MG63 (cell line): ENCODE measurements at places on chromosomes 16 and 17.

- DNase-seq = no peak
These were observed 2.4 kb downstream of the WSCD1 start for GRCh38 chr17:6072611-6073010.

DNA sequence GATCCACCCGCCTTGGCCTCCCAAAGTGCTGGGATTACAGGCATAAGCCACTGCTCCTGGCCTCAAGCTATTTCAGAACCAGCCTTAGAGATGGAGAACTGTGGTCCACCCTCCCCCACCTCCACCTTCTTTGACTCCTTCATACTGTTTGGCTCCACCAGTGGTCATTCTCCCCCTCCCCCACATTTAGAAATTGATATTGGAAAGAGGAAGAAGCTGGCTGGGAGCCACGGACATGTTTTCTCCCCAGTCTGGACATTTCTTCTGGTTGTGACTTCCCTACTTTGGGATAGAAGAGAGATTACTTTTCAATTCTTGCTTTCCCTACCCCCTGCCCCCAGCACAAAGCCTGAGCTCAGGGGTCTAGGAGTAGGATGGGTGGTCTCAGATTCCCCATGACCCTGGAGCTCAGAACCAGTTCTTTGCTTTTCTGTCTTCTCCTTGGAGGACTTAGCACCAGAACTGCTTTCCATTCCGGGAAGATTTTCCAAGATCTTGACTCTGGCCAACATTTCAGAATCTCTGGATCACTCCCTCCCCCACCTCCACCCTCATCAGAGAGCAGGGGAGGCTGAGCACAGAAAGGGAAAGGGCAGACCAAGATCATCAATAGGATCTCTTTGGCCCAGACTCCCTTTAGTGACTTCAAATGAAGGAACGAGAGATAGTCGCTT lies 16.3 kb downstream of the CAVIN1 start:
- DNase-seq = no peak

DNA sequence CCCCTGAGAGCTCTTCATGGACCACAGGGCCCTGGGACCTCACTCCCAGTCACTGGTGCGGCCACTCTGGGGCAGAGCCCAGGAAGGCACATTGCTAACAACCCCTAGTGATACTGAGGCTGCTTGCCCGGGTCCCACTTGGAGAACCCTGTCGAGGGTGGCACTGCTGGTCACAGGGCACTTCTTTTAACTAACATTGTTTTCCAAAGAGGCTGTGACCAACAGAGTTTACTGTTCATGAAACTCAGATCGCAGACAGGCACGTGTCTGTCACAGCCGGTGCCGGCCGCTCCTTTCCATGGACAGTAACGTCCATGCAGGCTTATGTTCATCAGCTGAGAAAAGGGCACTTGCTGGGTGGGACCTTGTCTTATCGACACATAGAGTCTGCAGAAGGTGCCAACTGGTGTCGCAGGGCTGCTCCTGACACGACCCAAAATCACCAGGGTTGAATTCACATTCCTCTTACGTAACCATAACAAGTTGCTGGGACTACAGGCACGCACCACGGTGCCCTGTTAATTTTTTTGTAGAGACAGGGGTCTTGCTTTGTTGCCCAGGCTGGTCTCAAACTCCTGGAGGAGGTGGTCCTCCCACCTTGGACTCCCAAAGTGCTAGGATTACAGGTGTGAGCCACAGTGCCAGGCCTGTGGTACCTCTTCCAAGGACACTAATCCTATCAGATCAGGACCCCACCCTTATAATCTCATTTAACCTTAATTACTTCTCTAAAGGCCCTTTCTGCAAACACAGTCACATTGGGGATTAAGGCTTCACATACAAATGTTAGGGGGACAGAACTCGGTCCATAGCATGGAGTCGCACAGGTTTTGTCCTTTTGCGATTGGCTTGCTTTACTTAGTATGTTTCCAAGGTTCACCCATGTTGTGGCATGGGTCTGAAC lies 1.2 kb upstream of the ZC3H18 start:
- no peak for DNase-seq

- DNase-seq = no peak
These were observed 42.7 kb downstream of the ADGRG5 start for GRCh38 chr16:57585051-57585687.

DNA sequence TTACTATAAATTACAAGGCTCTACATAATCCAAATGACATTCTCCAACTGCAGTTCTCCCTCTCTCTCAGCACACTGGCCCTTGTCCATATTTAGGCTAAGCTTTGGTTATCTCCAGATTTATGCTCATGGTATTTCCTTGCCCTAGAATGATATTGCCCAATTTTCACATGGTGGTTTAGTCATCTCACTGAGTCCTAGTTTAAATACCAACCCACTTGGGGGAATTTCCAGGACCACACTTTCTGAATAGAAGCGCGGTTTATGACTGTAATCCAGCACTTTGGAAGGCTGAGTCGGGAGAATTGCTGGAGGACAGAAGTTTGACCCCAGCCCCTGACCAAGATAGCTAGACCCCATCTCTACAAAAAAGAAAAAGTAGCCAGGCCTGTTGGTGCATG lies 280.1 kb upstream of the MON1B start:
- no peak for DNase-seq

- peak; percentile 10 for DNase-seq
These were observed 27.2 kb upstream of the SHISA9 start for GRCh38 chr16:12874186-12874585.

DNA sequence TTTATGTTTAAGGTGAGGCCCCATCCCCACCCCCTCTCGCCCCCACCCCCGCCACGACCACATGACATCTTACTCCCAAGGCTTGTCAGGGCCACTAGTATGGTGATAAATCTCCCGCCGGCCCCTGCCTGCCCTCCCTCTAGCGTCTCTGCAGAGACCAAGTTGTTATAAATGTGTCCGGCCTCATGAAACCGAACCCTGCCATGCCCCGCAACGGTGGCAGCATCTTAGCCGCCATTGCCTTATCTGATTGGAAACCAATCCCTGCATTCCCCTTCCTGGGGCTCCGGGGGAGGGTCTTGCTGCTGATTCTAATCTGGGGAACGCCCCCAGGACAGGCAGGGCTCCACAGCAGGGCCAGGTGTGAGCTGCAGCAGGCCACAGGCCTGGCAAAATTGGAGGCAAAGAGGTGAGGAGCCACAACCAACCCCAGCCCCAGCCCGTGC lies 352.4 kb downstream of the C16orf95 start:
- no peak for DNase-seq

DNA sequence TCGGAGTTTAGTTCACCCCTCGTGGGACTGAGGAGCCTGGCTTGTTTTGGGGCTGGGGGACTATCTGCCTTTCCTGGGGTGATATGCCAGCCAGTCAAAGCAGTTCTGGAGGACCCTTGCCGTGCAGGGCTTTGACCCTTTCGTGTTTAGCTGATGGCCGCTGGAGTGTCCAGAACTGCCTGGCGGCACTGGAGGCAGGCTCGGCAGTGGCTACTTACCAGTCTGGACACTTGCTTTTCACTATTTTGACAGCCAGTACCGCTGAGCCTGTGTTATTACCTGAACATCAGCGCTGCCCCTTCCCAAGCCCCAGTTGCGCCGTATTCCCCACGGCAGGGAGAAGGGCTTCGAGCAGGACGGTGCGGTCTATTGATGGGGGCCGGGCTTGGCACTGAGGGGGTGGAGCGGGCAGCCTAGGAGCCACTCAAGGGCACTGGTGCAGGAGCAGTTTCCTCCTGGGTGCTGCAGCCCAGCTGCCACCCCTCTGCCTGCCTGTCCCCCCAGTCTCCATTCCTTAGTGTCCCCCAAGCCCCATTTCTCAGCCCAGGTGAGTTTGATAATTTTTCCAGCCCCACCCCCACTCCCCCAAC lies 18.6 kb downstream of the CCDC92B start:
- no peak for DNase-seq

DNA sequence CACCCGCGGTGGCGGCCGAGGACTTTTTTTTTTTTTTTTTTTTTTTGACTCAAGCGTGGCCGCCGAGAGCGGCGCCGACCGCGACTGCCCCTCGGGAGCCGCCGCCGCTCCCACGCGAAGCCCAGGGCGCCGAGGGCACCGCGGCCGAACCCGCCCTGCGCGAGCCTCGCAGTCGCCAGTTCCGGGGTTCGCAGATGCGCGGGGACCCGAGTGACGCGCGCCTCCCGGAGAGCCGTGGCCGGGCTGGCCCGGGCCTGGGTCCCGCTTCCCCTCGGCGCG lies 1.1 kb downstream of the METRNL start:
- no peak for DNase-seq
